Stimulated activated CD4-positive, alpha-beta T cell treated with anti-CD3 and anti-CD28 coated beads, Interleukin-12 subunit alpha, Interleukin-12 subunit beta, amount 100 ng/mL, for 24 hours (primary cell): ENCODE measurements at places on chromosomes 7 and 10.

DNA sequence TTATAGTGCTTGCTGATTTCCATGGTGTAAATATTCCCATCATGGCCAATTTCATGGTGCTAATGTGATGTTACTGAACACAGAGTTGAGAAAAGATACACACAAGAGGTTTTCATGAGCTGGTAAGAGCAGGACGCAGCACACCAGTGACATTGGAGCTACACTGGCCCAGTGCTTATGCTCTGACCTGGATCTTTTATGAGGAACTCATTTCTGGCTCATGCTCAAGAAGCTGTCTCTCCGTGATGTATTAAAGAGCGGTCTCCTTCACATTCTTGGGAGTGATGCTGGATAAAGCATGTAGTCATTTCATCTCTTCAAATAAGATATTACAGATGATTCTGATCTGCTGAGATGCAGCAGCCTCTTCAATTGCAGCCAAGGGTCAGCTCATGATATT lies 785.2 kb downstream of the GRID1 start:
- no peak for DNase-seq

GRCh38 chr10:119505131-119505551 lies 37.4 kb downstream of the RGS10 start:
- DNase-seq = no peak

DNA sequence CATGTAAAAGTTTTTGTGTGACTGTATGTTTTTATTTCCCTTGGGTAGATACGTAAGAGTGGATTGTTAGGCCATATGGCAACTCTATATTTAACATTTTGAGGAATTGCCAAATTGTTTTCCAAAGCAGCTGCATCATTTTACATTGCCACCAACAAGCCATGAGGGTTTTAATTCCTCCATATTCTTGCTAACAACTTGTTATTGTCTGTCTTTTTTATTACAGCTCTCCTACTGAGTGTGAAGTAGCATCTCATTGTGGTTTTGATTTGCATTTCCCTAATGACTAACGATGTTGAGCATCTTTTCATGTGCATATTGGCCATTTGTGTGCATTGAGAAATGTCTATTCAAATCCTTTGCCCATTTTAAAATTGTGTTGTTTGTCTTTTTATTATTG lies 94.9 kb downstream of the CARD11 start:
- DNase-seq = no peak

GRCh38 chr10:98224509-98224908 lies 43.5 kb downstream of the LOXL4 start:
- DNase-seq = no peak

GRCh38 chr7:134371536-134371935 lies 54.8 kb upstream of the SLC35B4 start:
- no peak for DNase-seq

GRCh38 chr7:22696541-22697228 lies 30.3 kb upstream of the IL6 start:
- DNase-seq = no peak

GRCh38 chr7:16492513-16493062 lies 27.1 kb upstream of the SOSTDC1 start:
- DNase-seq = no peak

DNA sequence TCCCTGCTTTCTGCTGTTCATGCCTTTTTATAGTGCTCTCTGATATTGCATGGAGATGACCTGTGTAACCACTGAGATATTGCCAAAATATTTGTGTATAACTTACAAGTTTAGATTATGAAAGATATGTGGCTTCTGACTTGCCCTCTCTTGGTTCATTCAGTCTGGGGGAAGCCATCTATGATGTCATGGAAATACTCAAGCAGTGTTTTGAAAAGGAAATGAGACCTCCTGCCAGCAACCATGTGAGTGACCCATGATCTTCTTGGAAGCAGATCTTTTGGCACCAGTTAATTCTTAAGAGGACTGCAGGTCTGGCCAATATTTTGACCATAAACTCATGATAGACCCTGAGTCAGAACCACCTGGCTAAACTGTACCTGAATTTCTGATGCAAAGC lies 183.0 kb downstream of the THSD7A start:
- DNase-seq = no peak

DNA sequence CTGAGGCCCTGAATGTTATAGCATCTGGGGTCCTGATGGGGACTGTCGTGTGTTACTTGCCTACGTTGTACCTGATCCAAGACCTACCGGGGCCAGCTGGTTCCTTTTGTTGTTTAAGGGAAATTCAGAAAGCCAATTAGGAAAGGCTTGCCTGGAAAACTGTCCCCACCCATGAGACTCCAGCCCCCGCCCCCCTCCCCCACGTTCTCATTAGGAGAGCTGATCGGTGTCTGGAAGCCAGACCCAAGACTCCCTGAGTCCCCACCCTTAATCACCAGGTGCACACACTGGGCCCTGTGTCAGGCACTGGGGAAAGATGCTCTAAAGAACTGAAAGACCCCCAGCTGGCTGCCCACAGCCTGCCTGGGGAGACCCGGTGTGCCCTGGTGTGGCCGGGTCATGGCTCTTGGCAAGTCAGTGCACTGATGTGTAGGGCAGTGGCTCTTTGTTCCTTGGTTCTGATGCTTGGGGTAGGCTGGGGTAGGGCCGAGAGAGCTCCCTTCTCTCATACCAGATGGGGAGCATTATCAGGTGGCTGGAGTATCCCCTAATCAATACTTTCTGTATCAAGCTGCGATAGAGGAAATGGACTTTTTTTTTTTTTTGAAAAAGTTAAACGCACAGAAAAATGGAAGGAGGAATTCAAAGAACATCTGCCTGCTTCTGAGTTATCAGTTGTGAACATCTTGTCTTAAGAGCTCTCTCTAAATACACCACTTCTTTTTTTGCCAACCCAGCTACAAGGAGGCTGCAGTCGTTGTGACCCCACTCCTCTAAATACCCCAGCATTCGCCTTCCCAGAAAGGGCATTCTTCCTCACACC lies 16.9 kb downstream of the TSPAN15 start:
- DNase-seq = no peak

DNA sequence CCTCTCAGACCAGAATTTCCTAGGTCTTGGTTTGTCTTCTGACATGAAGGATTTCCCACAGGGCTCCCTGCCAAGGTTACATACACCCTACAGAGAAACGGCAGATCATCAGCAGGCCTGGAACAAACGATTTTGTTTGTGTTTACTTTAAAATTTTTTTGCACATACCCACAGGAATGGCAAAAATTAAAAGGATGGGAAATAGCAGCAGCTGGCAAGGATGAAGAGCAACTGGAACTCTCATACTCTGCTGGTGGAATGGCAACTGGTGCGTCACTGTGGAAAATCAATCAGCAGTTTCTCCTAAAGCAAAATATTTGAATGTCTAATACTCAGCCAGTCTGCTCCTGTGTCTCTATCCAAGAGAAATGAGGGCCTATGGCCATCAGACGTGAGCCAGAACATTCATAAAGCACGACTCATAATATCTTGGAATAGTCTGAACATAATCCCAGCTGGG lies 6.5 kb downstream of the BAIAP2L1 start:
- DNase-seq = no peak

DNA sequence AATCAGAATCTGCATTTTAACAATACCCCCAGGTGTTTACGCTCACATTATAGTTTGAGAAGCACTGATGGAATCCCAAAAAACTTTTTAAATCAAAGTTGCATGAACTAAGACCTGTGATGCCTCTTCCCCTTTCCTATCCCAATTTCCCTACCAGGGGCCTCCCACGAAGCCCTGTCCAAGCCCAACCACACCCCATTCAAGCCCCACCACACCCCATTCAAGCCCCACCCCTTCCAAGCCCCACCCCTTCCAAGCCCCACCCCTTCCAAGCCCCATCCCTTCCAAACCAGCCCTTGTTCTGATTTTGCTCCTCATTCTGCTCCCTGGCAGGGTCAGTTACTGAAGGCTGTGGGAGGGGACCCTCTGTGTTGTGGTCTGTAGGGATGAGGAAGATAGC lies 9.8 kb upstream of the AQP1 start:
- no peak for DNase-seq

DNA sequence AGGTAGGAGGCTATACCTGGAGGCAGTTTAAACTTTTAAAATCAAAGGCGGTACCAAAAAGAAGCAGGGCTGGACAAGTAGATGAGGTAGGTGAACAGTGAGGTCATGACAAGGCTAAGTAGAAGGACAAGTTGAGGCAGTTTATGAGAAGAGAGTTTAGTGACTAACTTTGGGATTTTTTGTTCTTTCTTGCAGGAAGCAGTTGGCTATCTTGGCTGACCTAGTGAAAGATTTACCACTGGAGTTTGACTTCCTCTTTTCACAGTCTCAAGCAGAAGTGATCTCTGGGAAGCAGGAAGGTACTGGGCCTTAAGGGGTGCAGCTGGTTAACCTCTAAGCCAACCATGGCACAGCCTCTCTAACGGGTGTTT lies 26.3 kb downstream of the ENTPD7 start:
- no peak for DNase-seq

DNA sequence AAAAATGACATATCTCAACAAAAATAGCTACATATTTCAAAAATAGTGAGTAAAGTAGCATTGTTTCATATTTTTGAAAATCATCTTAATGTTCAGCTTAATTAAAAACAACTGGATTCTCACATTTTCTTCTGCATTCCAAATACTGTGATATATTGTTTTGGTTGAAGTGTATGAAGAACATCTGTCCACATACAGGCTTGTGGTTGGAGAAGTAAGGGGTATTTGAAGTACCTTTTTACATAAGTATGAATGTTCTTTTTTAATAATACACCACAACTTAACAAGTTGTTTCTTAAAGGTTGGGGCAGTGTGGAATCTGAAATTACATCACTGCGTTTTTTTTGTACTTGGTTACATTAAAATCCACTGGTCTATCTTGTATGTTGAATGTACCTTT lies 442.5 kb downstream of the KIF20B start:
- no peak for DNase-seq

- no peak for DNase-seq
Measured at GRCh38 chr7:1419310-1419634, 40.0 kb downstream of the MICALL2 start.

DNA sequence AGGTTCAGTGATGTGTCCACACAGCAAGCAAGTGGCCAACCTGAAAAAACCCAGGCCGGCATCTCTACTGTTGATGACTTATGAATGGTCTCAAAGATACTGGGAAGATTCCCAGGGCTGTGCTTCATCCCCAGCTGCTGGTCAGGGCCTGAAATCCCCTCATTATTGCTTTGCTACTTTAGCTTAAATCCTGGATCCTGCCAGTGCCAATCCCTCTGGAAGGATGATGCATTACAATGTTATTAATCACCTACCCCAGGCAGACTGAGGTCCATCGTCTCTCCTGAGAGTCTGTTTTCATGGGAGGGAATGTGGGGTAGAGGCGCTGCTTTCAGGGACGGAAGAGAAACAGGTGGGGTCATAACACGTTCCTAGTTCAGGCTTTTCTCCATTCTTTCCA lies 371.6 kb downstream of the RPS24 start:
- no peak for DNase-seq

DNA sequence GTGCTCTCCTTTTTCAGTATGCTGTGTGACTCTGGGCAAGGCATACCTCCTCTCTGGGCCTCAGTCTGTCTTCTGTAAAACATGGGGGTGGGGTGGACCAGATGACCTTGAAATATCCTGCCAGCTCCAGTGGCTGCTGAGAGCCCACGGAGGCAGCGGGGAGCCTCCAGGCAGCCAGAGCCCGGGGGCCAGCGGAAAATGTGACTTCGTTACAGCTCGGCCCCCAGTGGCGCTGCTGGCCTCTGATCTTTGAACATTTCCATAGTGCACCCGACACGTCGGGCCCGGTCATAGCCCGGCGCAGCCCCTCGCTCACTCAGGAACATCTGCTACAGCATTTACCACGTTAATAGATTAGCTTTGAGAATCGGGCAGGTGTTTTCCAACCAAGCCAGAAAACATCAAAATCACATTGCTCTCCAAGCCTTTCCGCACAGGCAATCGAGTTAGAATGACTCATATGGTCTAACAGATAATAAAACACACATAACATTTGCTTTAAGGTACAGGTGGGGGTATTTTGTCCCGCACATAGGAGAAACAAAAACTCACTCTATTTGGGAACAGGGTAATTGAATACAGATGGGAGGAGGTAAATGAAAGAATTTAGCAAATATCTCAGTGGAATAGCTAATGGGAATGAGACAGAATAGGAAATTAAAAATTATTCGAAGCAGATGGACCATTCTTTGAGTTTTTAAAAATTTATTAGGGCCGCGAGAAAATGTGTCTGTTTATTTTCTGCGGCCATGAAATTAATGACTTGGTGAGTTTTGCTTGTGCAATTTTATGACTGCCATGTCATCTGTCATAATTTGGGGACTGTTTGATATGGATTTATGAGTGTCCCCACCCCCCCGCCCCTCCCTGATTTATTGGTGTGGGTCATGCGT lies 26.3 kb upstream of the COMTD1 start:
- DNase-seq = no peak

DNA sequence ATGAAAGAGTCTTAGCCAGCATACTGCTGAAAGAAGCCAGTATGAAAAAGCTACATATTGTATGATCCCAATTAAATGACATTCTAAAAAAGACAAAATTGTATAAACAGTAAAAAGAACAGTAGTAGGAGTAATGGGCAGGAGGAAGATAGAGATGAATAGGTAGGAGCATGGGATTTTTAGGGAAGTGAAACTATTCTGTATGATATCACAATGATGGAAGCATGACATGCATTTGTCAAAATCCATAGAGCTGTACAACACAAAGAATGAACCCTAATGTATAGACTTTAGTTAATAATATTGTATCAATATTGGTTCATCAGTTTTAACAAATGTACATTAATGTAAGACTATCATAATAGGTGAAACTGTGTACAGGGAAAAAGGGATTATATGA lies 147.9 kb downstream of the IMMP2L start:
- DNase-seq = no peak

- DNase-seq = no peak
Measured at GRCh38 chr10:122349758-122350369, 24.6 kb upstream of the PLEKHA1 start.

GRCh38 chr10:25112016-25112415 lies 62.8 kb upstream of the GPR158 start:
- DNase-seq = no peak

DNA sequence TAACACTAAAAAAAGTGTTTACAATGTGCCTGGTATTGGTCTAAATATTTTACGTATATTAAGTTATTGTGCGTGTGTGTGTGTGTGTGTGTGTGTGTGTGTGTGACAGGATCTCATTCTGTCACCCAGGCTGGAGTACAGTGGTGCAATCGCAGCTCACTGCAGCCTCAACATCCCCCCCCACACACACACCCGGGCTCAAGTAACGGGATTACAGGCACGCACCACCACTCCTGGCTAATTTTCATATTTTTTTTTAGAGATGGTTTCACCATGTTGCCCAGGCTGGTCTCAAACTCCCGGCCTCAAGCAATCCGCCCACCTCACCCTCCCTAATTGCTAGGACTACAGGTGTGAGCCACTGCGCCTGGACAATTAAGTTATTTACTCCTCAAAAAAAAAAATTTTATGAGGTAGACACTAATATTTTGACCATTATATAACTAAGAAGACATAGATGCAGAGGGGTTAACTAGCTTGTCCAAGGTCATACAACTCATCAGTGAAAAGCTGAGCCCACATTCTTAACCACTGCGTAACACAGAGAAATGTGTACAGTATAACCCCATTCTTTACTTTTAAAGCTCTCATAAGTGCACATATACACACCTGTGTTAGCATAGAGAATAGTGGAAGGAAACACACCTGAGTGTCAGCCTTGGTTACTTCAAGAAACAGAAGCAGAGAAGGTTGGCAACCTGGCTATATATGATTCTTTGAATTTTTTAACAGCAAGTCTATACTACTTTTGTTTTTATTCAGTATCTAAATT lies 35.0 kb downstream of the DNAJC12 start:
- DNase-seq = no peak

GRCh38 chr7:28981161-28981465 lies 23.0 kb upstream of the TRIL start:
- DNase-seq = no peak
